Renal cortical epithelial cell (primary cell): ENCODE measurements at places on chromosomes 4 and X.
A peak's percentile ranks its signal among the peaks of the same experiment; 100 is the strongest.

- DNase-seq = peak; percentile 71
These were observed 9.2 kb upstream of the FAM53A start for GRCh38 chr4:1693131-1693896.

DNA sequence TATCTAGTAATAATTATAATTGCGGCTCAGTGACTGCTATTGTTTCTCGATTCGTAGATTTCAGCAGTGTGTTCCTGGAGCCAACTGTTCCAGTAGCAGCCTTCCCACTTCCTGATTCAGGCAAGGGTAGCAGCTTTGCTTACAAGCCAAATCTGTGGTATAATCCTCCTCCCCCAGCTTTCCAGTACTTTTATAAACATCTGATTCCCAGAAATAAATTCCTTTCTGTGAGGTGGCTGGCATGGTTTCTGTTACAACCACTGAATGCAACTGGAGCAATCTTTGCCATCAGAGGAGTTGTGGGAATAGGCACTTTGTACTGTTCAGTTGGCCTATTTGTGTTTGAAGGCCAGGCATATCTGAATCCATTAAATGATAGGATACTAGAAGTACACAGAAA, 80.0 kb downstream of the GLRA3 start:
- DNase-seq = peak; percentile 33

DNA sequence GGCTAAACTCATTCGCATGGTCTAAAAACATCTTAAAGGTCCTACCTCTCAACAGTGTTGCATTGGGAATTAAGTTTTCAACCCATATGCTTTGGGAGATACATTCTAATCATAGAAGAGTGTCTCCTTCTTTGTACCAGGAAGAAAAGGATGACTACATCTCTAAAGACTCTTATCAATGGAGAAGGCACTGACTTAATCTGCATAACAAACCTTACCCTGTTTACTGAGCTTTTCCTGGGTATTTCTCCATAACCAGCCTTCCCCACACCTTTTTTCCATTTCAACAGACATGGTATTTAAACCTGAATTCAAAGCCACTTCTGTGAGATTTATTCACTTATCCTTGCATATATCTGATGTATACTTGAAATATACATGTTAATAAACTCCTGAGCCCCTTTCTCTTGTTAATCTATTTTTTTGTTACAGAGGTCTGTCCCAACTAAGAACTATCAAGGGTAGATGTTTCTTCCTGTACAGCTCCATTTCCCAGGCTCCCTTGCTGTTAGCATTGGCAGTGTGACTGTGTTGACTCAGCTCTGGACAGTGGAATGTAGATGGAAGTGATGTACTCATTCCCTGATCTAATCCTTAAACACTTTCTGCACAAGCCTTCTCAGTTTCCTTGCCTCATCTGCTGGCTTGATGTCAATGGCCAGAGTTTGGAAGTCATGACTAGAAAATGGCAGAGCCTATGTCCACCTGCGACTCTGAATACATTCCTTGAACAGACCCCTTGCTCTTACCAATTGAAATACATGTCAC, 148.9 kb upstream of the CPEB2 start:
- peak; percentile 82 for DNase-seq

DNA sequence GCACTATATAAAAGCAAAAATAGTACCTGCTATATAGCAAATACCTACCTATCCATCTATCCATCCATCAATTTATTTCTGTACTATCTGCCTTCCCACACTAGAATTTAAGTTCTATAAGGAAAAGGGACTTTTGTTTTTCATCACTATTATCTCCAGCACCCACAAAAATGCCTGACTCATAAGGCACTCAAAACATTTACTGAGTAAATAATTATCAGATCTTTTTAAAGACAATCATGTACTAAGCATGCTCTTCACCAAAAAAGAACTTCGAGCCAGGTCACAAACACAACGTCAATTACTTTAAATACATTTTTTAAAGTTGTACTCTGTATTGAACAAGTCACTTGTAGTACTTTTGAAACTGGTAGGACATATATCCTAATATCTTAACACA, 119.9 kb downstream of the FBXW7 start:
- DNase-seq = peak; percentile 81

DNA sequence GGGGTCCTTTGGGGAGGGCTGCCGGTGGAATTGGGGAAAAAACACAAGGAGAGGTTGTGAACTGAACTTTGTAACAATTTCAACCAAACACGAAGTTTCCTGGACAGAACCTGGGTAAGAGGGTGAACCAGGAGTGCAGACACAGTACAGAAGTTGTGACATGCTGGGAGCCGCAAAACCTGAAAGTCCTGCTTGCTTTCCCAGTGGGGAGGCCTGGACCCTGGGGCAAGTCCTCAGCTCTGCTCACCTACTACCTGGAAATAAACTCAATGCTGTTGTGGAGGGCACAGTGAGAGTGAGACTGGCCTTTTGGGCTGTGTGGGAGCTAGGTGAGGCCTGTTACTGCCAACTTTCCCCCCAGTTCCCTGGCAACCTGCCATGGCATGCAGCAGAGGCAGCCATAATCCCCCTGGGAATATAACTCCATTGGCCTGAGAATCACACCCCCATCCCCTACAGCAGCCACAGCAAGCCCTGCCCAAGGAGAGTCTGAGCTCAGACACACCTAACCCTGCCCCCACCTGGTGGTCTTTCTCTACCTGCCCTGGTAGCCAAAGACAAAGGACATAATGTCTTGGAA, 162.8 kb downstream of the THOC2 start:
- DNase-seq = no peak

DNA sequence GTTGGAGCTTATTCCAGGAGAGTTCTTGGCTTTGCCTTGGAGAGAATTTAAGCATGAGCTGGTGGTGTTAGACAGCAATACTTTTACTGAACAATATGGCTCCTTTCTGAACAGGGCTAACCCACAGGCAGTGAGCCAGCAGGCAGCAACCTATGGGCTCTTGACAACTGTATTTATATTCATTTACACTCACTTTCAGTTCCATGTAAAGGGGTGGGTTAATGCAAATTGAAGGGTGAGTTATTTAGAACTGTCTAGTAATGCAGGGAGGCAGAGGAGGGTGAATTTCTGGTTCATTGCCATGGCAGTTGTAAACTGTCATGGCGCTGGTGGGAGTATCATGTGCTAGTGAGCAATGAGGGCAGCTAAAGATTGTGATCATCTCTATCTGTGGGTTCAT, 15.7 kb downstream of the FOXR2 start:
- no peak for DNase-seq

DNA sequence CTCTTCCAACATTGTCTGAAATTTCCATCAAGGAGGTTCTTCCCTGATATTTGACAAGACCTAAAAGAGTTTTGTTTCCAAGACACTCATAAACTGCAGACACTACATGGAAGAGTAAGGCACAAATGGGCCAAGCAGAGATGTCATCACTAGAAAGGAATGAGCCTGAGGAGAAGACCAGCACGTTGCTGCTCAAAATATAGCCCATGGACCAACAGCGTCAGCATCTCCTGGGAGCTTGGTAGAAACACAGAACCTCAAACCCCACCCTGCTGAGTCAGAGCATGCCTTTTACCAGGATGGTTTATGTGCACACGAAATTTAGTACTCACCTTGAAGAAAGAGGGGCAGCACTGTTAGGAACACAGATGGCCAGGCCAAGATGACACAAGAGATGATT, 128.7 kb upstream of the MID1 start:
- no peak for DNase-seq

DNA sequence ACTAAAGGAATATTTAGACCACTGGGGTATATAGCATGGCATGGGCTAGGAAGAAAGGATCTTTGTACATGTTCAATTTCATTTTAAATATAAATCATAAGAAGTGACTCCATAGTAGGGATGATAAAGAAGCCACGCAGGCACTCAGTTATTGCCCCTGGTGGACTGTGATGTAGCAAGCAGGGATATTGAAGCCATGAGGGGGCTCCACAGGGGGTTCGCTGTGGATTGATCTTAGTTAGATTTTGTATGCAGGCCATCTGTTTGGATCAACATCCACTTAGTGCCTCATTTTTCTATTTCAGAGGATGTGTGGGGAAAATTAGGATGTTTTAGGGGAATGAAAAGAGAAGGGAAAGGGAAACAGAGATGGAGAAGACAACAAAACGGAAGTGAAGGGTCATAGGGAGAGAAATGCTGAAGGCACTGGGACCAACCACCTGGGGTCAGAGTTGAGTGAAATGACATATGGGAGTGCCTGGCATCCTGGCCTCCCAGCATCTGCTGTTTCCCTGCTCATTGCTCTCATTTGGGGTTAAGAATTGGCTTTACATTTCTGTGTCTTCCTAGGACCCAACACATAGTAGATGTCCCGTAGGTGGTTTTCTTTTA, 11.2 kb upstream of the FREM3 start:
- no peak for DNase-seq

DNA sequence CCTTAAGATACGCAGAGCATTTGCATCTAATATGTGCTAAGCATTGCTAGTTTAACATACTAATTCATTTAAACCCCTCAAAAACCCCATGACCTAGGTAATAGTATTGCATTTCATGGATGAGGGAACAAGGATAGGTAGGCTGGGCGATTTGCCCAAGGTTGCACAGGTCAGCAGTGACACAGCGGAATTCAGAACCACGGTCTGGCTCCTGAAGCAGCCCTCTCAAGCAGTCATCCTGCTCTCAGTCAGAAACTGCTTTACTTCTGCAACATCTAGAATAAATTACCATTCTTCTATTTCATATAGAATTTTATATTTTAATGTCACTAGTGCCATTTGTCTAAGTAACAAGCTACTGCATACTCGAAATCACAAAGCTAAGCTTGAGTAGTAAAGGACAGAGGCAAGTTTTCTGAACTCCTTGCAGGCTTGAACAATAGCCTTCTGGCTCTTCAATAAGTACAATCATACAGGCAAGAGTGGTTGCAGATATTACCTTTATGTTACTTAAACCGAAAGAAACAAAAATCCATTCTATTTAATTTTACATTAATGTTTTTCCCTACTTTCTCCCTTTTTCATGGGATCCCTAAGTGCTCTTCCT, 555 bp upstream of the SPP1 start:
- peak; percentile 95 for DNase-seq

DNA sequence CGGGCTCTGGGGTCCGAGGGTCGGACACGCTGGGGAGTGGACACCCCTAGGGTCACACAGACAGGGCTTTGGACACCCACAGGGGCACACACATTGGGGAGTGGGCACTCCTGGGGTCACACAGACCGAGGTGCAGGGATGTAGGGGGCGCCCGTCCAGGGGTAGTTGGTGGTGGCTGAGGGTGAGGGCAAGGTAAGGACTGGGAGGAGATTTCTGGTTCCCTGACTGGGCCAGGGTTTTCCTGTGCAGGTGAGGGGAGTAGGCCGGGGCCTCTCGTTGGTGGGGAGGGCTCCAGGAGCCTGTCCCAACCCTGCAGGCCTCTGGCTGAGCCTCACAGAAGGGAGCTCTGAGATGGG, 21.9 kb upstream of the WDR45 start:
- DNase-seq = no peak

GRCh38 chr4:162894387-162894786, 272.3 kb downstream of the NAF1 start:
- DNase-seq = peak; percentile 4

DNA sequence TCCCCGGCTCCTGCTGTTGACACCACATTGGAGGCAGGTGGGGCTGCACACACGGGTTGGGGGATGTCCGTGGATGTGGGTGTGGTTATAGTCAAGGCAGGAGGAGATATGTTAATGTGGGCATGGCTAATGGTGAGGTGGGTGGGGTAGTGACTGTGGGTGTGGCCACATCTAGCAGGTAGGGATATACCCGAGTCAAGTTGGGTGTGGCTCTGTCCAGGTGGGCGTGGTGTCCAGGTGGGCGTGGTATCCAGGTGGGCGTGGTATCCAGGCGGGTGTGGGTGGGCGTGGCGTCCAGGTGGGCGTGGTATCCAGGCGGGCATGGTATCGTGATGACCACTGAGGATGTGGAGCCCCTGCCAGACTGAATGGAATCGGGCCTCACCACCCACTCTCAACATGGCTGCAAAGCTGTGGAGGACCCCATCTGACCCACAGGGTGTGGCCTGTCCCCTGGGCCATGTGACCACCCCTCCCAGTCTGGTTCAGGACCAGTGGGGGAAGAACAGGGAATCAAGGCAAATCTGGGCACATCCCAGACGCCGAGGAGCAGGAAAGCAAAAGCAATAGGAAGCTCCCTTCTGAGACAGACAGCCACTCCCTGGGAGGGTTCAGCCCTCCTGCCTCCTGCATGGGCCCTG, 21.0 kb downstream of the MAN2B2 start:
- DNase-seq = no peak

DNA sequence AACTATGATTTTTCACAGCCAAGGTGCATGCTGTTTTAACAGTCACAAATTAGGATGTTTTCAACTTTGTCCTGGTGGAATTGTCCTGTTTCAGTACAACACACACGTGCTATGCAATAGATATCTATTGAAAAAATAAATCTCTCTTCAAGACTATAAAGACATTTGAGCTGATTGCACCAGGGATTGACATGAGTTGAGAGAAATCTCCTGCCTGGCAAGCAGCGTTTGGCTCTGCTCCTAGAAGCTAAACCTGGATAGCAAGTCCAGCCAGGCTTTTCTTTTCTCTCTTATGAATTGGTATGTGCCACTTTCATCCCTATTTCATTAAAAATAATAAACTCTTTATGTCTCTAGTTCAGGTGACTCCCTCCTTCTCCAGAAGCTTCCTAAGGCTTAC, 16.6 kb upstream of the NPNT start:
- no peak for DNase-seq

- no peak for DNase-seq
These were observed 61.6 kb upstream of the MAPK10 start for GRCh38 chr4:86421461-86421860.

DNA sequence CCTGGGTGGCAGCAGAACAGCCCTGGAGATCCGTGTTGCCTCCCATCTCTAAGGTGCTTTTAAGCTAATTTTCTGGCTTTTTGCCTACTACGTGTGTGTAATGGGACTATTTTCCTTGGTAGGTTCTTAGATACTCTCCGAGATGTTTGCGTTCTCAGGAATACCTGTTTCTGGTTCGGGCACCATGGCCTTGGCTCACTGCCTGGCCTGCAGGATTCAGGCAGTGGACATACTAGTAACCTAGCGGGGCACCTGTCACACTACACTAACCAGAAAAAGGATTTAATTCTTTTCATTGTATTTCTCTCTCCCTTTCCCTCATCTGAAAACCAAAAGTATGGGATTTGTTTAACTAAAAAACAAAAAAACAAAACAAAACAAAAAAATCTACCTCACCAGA, 29.2 kb downstream of the FHIP1A start:
- DNase-seq = no peak

DNA sequence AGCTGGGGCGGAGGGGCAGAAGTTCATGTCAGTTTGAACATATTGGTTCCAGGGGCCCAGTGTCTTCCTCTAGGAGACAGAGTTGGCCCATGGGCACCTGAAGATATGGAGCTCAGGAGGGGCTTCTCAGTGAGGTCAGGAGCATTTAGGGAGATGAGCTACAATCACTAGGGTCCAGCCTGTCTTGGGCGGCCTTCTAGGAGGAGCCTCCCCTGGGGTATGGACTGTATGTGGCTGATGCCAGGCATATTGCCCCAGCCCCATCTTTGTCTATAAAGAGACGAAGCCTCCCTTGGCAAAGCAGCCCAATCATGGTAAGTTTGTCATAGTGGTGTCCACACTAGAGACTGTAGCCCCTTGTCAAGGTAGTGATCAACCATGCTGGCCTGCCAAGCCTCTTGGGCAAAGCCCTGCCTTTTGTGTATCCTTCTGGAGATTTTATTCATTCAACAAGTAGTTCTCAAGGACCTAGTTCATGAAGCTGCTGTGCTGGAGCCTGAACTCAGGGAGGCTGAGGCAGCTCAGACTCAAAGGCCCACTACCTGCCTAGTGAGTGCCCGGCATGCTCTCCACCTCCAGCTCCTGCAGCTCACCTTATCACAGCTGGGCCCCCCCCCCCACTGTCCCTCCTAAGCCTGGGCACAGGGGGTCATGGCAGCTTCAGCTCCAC, 5.4 kb upstream of the CNGA2 start:
- DNase-seq = no peak

GRCh38 chr4:184433258-184433892, 41.0 kb downstream of the IRF2 start:
- DNase-seq = no peak
